NCI-H526 treated with DMSO at 0.1 percent for 48 hours (cell line): ENCODE measurements at places on chromosomes 4 and X.
A peak's percentile ranks its signal among the peaks of the same experiment; 100 is the strongest.

GRCh38 chr4:88759895-88760290 is 62.3 kb upstream of the NAP1L5 start:
- DNase-seq: no peak

GRCh38 chrX:96407501-96407900 is 277.1 kb upstream of the DIAPH2 start:
- DNase-seq: no peak

GRCh38 chr4:147550626-147551246 is 66.5 kb upstream of the TMEM184C start:
- no peak for DNase-seq

- DNase-seq: no peak
Measured at GRCh38 chr4:14157262-14157661, 529.7 kb upstream of the BOD1L1 start.

GRCh38 chr4:127586922-127587571 is 45.7 kb upstream of the INTU start:
- DNase-seq: peak; percentile 38

- no peak for DNase-seq
Measured at GRCh38 chr4:29311247-29311646, 1408.9 kb upstream of the PCDH7 start.

GRCh38 chr4:26860922-26861433 is 337 bp downstream of the STIM2 start:
- DNase-seq: peak; percentile 55

DNA sequence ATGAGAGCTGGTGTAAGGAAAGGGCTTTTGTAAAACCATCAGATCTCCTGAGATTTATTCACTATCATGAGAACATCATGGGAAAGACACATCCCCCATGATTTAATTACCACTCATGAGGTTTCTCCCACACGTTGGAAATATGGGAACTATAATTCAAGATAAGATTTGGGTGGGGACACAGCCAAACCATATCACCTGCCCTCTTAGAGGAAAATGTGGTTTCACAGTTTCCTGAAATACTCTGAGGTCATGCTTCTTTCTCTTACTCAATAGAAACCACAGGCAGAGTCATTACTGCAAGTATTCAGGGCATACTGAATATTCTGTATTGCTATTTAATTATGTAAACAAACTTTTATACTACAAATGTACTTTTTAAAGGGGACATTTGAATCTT is 1453.3 kb downstream of the PCDH18 start:
- no peak for DNase-seq

DNA sequence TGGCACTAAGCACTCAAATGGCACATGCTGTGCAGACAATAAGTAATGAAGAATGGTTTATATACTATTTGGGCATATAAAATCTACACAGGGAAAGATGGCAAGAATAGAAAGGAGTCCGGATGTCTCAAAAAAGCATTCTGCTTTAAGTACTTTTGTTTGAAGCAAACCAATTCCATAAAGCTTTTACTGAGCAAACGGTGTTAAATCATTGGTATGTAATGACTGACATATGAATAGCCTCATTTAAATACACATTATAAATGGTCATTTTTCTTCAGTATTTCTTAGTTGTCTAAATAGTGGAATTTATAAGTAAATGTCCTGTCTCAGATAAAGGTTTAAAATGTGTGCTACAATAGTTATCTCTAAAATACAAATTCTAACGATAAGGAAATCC is 6.0 kb downstream of the FBXO8 start:
- DNase-seq: no peak

DNA sequence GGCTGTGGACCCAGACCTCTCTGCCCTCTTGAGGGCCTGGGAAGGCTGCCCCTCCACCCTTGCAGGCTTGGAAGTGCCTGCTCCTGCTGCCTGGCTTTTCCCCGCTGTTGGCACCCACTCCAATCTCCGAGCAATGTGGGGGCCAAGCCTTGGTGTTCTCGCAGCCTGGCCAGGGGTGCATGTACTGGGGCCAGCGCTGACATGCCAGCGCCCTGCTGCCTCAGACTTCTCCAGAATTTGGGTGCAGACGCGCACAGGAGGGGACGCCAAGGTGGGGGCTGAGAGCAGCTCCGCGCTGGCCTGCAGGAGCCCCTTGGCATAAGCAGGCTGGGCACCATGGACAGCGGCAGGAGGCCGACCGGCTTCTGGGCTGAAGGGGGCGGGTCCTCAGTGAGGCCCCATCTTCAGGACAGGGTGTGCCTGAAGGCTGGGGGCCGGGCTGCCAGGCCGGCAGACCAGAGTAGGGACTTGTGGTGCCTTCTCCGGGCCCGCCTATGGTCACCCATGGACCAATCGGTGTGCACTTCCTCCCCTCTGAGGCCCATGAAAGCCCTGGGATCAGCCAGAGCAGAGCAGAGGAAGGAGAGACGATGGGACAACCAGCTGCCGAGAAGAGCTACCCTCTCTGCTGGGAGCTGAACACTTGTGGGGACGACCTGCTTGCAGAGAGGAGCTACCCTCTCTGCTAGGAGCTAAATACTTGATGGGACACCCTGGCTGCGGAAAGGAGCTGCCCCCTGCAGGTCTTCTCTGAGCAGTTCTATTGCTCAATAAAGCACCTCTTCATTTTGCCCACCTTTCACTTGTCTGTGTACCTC is 118.3 kb downstream of the DNAAF6 start:
- peak; percentile 18 for DNase-seq

DNA sequence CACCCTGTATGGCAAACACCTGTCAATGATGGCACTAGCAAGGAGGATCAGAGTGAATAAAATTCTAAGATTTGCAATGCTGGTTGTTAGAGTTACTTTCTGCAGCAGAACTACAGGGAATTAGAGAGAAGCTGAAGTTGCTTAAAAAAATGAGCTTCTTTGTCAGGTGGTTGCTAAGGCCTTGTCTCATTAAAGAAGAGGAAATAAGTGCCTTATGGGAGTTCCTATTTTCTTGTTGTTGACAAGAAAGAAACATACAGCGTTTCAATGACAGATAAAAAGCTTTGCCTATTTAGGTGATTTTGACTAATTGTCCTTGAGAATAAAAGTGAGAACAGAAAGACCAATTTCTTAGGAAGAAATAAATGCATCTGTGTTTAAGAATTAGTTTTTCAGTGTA is 106.0 kb upstream of the ARHGAP24 start:
- no peak for DNase-seq

DNA sequence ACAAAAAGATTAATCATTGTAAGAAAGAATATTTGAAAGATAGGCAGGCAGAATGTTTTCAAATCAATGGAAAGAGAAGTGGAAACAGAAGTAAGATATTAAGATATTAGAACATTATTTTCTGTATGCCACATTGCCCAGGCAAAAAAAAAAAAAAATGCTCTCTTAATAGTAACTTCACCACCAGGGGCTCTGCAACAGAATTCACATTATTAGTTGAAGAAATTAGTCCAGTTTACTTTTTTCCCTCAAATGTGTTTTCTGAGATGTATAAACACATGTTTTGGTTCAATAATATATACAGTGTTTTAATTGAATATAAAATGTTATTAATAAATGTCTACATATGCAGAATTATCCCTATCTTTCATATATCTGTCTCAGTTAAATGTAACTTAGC is 78.0 kb upstream of the ADAD1 start:
- no peak for DNase-seq

- no peak for DNase-seq
Measured at GRCh38 chr4:2141762-2142451, 82.8 kb downstream of the NAT8L start.

GRCh38 chrX:109889289-109890006 is 113.5 kb upstream of the TMEM164 start:
- no peak for DNase-seq

- no peak for DNase-seq
Measured at GRCh38 chrX:107744868-107745267, 30.7 kb downstream of the TSC22D3 start.

- no peak for DNase-seq
Measured at GRCh38 chrX:41616255-41616654, 72.5 kb upstream of the GPR34 start.

- DNase-seq: no peak
Measured at GRCh38 chr4:123463869-123464268, 67.3 kb downstream of the SPRY1 start.

- DNase-seq: no peak
Measured at GRCh38 chr4:175253184-175253902, 335.2 kb downstream of the ADAM29 start.

- no peak for DNase-seq
Measured at GRCh38 chrX:148976571-148977400, 476.4 kb downstream of the AFF2 start.

GRCh38 chr4:165208741-165209388 is 1.5 kb downstream of the KLHL2 start:
- peak; percentile 53 for DNase-seq

- DNase-seq: peak; percentile 31
Measured at GRCh38 chrX:15785176-15785750, 5.0 kb upstream of the ZRSR2 start.

- no peak for DNase-seq
Measured at GRCh38 chrX:105241056-105241455, 20.6 kb upstream of the TEX13A start.

- DNase-seq: no peak
Measured at GRCh38 chrX:123525123-123525725, 207.6 kb downstream of the THOC2 start.

DNA sequence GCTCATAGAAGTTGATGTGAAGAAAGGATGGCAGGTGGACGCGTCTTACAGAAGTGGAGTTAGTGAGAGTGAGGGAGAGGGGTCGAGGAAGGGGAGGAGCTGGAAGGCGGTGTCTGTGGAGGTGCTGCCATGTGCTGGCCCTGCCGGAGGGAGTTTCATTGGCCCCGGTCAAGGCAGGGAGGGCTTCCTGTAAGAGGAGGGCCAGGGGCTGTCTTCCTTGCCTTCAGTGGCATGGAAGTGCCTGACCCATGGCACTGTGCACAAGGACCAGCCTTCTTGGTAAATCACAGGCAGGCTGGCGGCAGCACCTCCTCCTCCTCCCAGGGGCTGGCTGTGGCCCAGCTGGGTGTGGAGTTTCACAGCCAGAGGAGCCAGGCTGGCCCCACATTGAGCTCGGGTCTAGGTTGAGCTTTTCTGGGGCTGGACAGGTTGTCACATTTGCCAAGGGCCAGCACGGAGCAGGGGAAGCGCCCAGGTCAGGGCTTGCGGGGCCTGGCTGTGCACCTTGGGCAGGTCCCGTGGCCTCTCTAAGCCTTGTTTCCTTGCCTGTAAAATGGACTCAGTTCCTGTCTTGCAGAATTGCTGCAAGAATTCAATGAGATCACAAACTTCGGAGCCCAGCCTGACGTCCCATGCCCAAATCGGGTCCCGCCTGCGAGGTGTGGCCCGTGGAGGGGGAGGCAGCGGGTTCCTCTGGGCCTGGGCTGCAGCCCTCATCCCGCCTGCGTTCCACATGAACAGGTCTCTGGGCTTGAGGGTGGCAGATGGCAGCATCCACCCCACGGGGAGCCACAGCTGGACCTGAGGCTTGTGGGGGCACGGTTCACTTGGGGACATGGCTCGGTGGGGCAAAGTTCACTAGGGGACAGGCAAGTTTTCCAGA is 7.0 kb downstream of the HTRA3 start:
- no peak for DNase-seq

GRCh38 chrX:149962859-149963757 is 24.8 kb upstream of the EOLA2 start:
- DNase-seq: no peak

GRCh38 chr4:28010577-28011240 is 1150.1 kb downstream of the STIM2 start:
- no peak for DNase-seq

DNA sequence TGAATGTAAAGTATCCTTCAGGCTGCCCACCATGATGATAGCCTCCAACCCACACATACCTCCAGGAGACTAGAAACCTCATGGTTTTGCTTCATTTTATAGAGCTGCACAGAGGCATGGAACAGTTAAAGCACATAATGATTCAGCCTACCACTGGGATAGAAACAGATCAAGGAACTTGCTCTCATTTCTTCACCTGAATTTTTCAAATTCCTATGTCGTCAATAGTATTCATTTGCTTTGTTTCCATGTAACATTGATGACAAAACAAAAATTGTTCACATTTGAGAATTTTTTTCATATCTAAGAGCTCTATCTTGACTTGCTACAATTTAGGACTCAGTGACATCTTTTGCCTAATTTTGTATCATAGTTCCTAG is 51.5 kb upstream of the ATOH1 start:
- DNase-seq: no peak

DNA sequence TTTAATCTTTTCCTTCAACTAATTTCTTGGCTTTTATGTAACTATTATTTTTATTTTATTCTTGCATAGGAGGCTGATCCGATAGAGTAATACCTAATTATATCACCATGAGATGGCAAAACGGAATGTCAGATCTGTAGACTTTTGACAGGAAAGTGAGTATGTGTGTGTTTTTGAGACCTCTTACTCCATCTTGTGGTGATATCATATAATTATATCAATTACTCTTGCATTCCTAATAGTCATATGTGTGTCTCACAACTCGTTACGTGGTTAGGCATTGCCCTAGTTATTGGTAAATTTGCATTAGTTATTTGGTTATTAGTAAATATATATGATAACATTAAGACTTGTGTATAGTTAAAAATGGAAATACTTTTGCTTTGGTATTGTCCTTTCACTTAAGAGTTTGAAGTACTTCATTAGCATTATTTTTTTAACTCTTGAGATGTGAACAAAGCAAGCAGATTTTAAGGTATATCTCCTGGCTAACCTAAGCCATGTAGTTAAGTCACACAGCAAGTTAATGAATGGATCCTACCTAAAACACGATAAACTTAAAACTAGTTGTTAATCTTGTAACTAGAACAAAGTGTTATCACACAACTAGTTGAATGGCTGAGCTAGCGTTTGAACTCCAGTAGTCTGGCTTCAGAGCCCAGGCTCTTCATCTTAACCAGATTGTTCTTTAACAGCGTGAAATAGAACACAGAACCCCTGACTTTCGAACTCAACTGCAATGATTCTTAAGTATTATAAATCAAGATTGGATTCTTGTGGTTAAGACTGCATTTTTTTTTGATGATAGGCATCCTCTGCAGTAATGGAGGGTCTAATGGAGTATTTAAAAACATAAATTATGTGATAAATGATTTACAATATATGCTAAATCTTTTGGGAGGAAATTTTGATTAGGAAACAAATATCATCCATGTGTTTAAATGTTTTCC is 67.1 kb downstream of the PGRMC2 start:
- DNase-seq: peak; percentile 33

DNA sequence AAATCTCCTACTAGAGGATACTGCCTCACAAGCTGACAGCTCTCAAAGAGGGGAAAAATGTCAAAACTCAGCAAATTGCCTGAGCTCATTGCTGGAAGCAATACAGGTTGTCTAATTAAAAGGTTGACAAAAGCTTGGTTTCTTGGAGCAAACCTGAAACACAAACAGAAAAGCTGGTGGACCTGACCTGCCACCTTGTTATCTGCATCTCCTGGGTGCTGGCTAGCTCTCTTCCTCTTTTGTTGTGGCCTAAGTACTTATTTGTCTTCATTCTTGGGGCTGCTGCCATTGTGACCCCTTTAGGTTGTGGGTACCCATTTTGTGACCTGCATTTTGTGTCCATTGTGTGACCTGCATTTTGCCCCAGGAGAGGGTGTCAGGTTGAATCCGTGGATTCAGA is 184.5 kb downstream of the KIT start:
- no peak for DNase-seq
